ENCODE measurements at places on chromosomes 3 and 15.
A peak's percentile ranks its signal among the peaks of the same experiment; 100 is the strongest.

- no peak for DNase-seq
Observed at GRCh38 chr3:123154020-123154985, 47.4 kb upstream of the SEC22A start.

GRCh38 chr3:104907507-104907906, 459.2 kb upstream of the ALCAM start:
- DNase-seq: no peak

DNA sequence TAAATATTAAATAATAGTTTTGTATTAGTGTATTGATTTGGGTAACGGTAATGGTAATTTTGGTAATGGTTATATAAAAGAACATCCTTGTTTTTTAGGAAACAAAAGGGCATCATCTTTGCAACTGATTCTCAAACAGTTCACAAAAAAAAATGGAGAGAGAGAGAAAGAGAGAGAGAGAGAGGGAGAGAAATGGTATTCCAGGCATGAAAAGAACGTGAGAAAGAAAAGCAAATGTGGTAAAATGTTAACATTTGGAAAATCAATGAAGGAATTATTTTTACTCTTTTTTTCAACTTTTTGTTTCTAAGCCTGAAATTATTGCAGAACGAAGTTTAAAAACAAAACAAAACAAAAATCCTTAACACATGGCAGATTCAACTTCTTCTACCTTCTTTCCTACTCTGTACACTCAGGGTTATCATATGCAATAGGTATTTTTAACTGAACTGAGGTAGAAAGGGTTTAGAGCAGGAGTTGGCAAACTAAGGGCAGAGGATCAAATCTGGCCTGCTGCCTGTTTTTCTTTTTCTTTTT, 2.2 kb upstream of the GLB1 start:
- no peak for DNase-seq

GRCh38 chr15:96737408-96737807, 406.9 kb downstream of the NR2F2 start:
- DNase-seq: no peak

GRCh38 chr3:26962492-26963360, 340.2 kb downstream of the LRRC3B start:
- DNase-seq: peak; percentile 2

- DNase-seq: no peak
Observed at GRCh38 chr15:71957026-71957425, 146.7 kb downstream of the NR2E3 start.

DNA sequence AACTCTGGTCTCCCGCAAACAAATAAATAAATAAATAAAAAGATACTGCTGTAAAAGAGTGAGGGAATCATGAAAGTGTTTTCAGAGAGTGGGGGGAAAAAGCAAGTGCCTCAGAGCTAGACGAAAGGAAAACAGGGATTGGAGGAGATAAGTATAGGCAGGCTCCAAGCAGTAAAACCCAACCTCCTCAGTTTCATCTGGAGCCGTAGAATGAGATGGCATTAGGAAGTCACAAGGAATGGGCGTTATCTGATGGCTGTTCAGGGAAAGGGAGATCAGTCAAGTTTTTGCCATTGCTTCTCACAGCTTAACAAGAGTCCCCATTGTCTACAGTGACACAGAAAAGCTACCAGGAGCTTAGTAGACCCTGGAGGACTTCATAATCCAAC, 451.5 kb upstream of the PPP2R3A start:
- no peak for DNase-seq

DNA sequence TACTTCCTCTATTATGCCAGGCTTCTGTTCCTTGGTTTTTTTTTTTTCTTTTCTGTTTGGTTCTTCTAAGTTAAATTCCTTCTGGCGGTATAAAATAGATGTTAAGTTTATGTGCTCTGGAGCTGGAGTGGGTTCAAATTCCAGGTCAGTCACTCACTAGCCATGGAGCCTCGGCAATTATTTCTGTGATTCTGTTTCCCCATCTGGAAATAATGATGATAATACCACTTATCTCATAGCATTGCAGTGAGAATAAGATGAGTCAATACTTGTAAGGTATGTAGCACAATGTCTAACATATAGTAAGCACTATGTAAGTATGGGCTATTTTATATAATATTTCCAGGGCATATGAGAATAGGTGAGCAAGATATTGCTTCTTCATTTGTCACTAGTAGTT, 33.2 kb upstream of the ZDHHC23 start:
- DNase-seq: no peak

DNA sequence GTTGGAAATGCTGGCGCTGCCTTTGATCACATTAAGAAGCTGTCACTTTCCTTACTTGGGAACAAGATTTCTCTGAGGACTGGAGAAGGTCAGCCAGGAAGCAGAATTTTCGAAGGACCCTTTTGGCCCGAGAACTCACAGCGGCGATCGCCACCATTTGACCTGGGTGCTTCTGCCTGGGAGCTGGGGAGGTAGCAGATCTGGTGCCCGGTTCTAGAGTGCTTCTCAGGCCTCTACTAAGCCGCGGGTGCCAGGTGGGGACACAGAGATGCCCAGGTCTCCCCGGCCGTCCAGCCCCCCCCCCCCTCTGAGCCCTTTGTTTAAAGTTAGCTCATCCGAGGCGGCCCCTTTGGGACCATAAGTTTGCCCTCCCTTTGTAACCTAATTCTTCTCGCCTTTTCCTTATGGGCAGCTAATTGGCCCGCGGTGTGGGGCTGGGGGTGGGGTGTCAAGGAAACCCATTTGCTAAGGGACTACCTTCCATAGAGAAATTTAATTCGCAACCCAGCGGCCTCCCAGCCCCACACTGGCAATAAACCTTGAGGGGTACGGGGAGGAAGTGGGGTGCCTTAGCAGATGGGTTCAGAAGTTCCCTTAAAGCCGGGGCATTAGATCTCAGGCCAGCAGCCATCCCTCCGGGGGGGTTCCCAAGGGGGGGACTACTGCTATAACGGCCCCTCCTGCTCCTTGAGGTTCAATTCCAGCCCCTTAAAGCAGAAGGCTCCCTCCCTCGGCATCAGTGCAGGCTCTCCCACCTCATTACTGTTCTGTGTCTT, 1.9 kb downstream of the GATA2 start:
- DNase-seq: no peak

GRCh38 chr3:177057768-177058167, 139.5 kb downstream of the TBL1XR1 start:
- no peak for DNase-seq

DNA sequence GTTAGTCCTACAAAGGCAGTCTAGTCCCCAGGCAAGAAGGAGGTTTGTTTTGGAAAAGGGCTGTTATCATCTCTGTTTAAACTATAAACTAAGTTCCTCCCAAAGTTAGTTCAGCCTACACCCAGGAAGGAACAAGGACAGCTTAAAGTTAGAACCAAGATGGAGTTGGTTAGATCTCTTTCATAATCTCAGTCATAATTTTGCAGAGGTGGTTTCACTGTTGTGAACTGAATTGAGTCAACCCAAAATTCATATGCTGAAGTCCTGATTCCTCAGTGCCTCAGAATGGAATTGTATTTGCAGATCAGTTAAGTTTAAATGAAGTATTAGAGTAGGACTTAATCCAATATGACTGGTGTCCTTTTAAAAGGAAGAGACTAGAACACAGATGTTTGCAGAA, 101.0 kb upstream of the C3orf80 start:
- DNase-seq: no peak

DNA sequence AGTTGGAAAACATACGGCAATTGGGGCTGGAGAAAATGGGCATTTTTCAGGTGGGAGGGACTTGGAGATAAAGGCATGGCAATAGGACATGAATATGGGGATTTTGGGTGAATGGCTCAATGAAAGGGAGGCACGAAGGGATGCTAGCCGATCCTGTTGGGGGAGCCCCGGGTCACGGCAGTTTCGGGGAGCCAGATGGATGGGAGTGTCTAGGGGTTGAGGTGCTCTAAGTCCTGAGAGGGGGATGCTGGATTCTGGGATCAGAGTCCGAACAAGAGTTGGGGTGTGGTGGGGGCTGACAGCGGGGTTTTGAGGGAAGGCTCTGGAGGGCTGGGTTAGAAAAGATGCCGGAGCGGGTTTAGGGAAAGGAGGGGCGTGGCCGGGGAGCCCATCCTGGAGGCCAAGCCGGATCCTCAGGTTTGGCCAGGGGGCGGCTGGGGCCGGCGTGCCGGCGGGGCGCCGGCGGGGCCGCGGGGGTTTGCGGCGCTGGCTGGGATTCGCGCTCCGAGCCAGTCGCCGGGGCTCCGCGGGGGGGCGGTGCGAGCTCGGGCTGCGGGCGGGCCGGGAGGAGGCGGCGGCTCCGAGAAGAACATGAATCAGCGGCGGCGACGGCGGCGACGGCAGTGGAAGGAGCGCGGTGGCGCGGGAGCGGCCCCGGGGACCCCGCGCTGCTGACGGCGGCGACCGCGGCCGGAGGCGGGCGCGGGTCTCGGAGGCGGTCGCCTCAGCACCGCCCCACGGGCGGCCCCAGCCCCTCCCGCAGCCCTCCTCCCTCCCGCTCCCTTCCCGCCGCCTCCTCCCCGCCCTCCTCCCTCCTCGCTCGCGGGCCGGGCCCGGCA, at the start of gene TYRO3:
Gene TYRO3 (plus strand): TSS at position 813 of the 839 bp plus-strand sequence. CDS start 46 bp downstream, outside the sequence.
- peak; percentile 44 for DNase-seq

- no peak for DNase-seq
Observed at GRCh38 chr15:38378161-38378560, 75.8 kb upstream of the FAM98B start.

DNA sequence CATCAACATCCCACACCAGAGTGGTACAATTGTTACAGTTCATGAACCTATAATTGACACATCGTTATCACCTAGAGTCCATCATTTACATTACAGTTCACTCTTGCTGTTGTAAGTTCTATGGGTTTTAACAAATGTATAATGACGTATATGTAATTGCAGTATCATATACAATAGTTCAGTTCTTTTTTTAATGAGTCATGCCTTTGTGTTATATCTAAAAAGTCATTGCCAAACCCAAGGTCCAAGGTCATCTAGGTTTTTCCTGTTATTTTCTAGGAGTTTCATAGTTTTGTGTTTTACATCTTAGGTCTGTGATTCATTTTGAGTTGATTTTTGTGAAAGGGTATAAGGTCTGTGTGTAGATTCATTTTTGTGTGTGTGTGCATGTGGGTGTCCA, 160.9 kb upstream of the GALNT15 start:
- DNase-seq: no peak

DNA sequence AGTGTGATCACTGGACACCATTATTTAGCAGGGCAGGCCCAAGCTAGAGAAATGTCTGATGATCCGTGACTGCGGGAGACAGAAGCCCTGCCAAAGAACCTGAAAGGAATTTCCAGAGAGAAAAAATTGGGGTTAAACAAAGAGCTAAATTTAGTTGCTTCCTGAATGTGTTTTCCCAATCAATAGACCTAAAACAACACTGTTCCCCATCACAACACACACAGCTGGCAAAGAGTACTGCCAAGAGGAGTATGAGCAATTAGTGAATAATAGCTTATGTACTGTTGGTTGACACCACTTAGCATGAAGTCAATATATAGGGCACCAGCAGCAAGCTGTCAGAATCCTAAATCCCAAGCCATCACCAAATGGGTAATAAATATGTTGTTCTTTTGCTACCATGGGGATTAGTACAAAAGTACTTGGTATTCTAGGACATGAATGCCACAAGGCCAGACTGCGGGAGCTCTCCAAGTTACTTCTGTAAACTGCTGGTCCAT, 35.7 kb downstream of the CLK3 start:
- DNase-seq: peak; percentile 37

GRCh38 chr3:3737531-3737930, 61.7 kb upstream of the LRRN1 start:
- DNase-seq: no peak

DNA sequence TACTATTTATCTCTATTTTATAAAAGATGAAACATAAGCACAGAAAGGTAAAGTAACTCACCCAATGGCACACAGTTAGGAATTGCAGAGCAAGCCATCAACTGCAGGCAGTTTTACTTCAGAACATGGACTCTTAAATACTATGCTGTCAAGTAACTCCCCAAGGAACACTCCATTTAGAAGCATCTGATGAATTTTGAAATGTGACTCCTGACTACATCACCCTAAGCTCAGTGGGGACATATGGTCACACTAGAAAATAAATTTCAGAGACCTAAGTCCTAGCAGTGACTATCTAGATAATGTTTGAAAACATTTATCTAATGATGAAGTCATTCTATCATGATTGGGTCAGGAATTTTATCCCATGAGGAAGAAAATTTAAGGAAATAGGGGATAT, 272.8 kb upstream of the ARRDC4 start:
- no peak for DNase-seq

DNA sequence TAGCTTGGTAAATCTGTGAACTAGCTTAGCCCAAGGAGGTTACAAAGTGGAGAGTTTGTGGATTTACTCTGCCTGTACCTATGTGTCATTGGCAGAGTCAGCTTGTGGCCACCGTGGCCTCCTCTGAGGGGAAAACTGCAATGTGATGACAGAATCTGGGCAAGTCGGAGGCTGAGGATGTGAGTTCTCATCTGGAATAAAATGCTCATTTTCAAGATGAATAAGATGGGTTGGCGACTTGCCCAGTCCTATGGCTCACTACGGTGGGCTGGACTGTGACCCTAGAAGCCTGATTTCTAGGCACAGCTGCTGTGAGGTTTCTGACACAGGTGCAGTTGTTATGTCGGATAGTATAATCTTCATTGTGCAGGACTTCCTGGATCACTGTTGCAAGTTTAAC, 83.7 kb downstream of the ETV5 start:
- no peak for DNase-seq

GRCh38 chr3:25287291-25287884, 140.7 kb upstream of the RARB start:
- DNase-seq: no peak

GRCh38 chr15:49467746-49468480, 44.9 kb downstream of the FGF7 start:
- DNase-seq: no peak

- no peak for DNase-seq
Observed at GRCh38 chr3:24661175-24661584, 166.5 kb upstream of the THRB start.

GRCh38 chr3:8632402-8633237, 12.0 kb downstream of the SSUH2 start:
- DNase-seq: no peak

DNA sequence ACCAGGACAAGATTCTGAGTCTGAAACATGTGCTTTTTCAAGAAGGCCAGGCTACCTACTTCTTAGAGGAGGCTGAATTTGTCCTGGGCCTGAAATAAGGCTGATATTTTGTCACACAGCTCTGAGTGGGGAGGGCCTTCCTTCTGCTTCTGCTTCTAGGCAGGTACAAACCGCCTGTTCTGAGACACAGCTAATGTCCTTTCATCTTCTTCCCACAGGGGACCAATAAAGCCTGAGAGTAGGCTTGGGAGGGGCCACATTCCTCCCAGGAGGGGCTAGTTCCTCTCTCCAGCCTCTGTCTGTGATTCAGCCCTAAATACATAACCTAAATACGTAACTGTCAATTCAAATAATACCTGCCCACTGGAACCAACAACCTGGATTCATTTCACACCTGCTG, 34.8 kb downstream of the CRYGS start:
- DNase-seq: no peak

- DNase-seq: no peak
Observed at GRCh38 chr3:59549962-59550361, 500.1 kb upstream of the CFAP20DC start.

- no peak for DNase-seq
Observed at GRCh38 chr15:40591389-40591788, 2.7 kb upstream of the KNL1 start.
